ENCODE measurements at places on chromosomes 12 and 14.

DNA sequence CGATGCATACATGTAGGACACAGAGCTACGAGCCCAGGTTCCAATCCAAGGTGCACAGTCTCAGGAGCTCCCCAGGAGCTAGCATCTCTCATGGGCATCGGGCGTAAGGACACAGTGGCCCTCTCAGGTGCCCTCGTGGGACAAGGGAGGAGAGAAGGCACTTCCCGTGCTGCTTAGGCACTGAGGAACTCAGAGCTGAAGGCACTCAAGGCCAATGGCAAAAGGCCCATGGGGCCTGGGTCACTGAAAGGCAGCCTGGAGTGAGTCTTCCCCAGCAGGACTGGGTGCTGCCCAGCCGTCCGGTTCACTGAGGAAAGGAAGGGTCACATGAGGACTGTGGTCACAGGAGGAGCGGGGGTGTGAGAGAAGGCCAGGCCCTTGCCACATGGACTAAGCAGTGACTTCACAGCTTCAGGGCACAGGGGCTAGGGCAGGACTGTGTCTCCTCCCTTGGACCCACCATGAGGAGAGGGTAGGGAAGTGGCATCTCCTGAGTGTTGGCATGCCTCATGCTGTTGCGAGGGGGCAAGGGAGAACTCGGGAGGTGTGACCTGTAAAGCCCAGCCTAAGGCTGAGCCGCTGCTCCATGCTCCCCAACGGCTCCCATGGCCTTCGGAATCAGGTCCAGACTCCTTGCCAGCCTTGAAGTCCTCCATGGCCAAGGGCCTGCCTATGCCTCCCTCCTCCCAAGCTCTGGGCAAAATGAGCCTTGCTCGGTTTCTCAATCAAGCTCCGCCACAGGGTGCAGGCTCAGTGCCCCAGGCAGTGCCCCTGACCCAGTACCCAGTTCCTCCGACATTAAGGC is 51.8 kb downstream of the CHGA start:
- no peak for DNase-seq
- no peaks in the 10 kb centered on the region for H3K27me3 ChIP-seq
- peaks cover 11% of the 10 kb centered on the region for H3K36me3 ChIP-seq
- peaks cover 17% of the 10 kb centered on the region for H3K4me1 ChIP-seq

DNA sequence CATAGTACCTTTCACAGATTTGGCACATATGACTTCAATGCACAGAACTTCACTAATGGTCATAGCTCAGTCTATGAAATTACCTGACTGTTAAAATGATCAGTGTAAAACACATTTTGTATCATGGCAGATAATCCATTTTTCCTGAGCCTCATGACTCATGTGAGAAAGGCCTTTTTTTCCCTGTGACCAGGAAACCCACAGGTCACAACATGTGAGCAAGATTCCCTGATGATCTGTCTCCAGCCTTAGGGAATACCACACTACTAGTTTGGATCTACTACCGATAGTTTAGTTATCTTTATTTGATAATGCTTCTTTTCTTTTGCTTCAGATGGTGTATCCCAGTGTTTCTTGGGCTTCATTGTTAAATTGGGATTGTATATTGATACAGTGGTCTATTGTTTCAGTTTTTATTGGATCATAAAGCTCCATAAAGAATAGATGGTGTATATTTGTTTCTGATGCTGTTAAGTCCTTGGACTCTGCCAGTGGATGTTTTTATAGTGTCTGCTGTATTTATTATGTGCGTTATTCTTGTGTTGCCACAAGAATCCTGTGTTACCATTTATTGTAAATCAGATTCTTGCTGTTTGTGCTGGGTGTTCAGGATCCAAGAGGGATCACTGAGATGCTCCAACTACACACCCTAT is 248.7 kb upstream of the PELI2 start:
- no peaks in the 10 kb centered on the region for H3K27me3 ChIP-seq
- no peaks in the 10 kb centered on the region for H3K4me1 ChIP-seq
- H3K27ac ChIP-seq = no peak overlapping the region
- no peaks in the 10 kb centered on the region for H3K36me3 ChIP-seq

GRCh38 chr14:51593397-51593796 is 58.3 kb upstream of the FRMD6 start:
- no peaks in the 10 kb centered on the region for H3K4me1 ChIP-seq
- no peaks in the 10 kb centered on the region for H3K27me3 ChIP-seq
- no peak overlapping the region for H3K4me3 ChIP-seq
- H3K36me3 ChIP-seq = no peaks in the 10 kb centered on the region
- H3K27ac ChIP-seq = no peak overlapping the region

- H3K4me1 ChIP-seq = no peaks in the 10 kb centered on the region
- no peak overlapping the region for H3K27ac ChIP-seq
- H3K4me3 ChIP-seq = no peak overlapping the region
- H3K36me3 ChIP-seq = peaks cover 82% of the 10 kb centered on the region
- H3K27me3 ChIP-seq = no peaks in the 10 kb centered on the region
Observed at GRCh38 chr12:111894556-111894955, 52.5 kb downstream of the MAPKAPK5 start.

DNA sequence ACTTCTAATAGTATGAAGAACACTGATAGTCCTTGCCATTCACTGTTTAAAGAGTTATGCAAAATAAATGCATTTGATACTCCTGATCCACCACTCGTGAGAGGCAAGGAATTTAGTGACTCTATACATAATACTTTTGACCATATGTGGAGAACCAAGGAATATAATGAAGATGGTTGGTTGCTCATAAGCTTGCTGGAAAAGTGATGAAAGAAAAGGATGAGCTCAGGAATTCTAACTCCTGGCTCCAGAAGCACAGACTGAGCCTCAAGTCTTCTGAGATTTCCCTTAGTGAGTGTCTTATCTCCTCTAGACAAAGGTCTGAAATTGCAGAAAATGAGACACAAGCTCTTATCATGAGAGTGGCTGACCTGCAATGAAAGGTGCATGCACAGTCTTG is 57.1 kb upstream of the KRAS start:
- H3K27me3 ChIP-seq = no peaks in the 10 kb centered on the region
- no peaks in the 10 kb centered on the region for H3K36me3 ChIP-seq
- no peaks in the 10 kb centered on the region for H3K4me1 ChIP-seq
- no peak for DNase-seq
- no peak overlapping the region for H3K27ac ChIP-seq

DNA sequence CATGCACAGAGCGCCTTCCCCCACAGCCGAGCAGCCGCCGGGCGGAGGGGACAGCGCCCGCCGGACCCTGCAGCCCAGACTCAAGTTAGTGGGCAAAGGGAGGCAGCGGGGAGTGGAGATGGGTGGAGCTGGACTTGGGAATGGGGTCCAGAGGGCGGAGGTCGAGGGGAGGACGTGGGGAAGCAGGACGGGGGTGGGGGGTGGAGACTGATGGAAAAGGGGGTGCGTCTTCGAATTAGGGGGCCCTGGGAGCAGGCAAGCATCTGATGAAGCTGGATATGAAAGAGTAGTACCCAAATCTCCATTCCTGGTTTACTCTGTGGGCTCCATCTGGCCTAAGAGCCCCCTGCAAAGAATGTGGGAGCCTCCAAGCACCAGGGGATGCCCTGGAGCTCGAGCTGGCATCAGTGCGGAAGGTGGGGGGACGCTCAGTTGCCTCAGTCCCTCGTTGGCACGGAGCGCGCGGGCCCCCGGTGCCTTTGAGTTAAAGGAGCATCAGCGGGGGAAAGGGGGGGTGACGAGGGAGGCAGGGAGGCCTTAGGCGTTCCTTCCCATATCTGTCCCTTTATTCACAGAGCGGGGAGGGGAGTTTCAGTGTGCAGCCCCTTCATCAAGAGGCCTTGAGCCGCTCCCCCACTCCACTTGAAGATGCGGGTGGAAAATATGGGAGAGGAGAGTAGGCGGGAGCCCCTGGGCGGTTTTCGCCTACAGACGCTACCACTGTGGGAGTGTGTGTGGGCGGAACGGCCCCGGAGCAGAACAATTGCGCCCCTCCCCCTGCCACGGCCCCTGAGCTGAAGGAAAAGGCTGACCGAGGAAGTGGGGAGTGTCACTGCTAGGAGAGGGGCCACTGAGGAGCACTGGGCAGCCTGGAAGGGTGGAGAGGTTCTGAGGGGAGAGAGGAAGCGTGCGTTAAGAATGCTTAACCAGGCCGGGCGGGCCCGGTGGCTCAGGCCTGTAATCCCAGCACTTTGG is 644 bp downstream of the NAB2 start:
- peaks cover 66% of the 10 kb centered on the region for H3K4me1 ChIP-seq
- no peaks in the 10 kb centered on the region for H3K27me3 ChIP-seq
- peak; percentile 88 for DNase-seq
- peak overlapping the region; percentile 88 for H3K27ac ChIP-seq

GRCh38 chr14:54348001-54348611 is 48.7 kb upstream of the CDKN3 start:
- H3K4me3 ChIP-seq = no peak overlapping the region
- DNase-seq = no peak
- H3K27ac ChIP-seq = no peak overlapping the region
- no peaks in the 10 kb centered on the region for H3K4me1 ChIP-seq
- H3K27me3 ChIP-seq = peaks cover 8% of the 10 kb centered on the region
- no peaks in the 10 kb centered on the region for H3K36me3 ChIP-seq

GRCh38 chr12:18849761-18850160 is 111.8 kb downstream of the CAPZA3 start:
- H3K36me3 ChIP-seq = no peaks in the 10 kb centered on the region
- no peak for DNase-seq
- no peak overlapping the region for H3K4me3 ChIP-seq
- no peak overlapping the region for H3K27ac ChIP-seq

- no peak for DNase-seq
- peaks cover 45% of the 10 kb centered on the region for H3K36me3 ChIP-seq
- no peak overlapping the region for H3K4me3 ChIP-seq
- peaks cover 45% of the 10 kb centered on the region for H3K4me1 ChIP-seq
- H3K27ac ChIP-seq = no peak overlapping the region
Observed at GRCh38 chr12:93408813-93409212, 31.1 kb downstream of the NUDT4 start.
